ENCODE measurements at places on chromosomes 1 and 21.

DNA sequence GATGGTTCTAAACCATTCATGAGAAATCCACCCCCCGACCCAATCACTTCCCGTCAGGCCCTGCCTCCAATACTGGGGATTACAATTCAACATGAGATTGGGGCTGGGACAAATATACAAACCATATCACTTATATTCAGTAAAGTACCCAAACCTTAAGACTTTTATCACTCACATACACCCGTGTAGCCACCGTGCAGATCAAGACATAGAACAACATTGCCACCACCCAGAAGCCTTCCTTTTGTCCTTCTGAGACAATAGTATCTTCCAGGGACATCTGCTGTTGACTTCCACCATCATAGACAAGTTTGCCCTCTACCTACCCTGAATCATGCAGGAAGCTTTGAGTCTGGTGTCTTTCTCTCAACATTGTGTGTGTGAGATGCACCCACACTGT is 37.5 kb downstream of the CLIC6 start:
- DNase-seq = no peak

GRCh38 chr1:224116131-224116530 is 2.2 kb downstream of the FBXO28 start:
- no peak for DNase-seq

- DNase-seq = no peak
These were observed 4.3 kb upstream of the C1QTNF12 start for GRCh38 chr1:1250786-1251284.

DNA sequence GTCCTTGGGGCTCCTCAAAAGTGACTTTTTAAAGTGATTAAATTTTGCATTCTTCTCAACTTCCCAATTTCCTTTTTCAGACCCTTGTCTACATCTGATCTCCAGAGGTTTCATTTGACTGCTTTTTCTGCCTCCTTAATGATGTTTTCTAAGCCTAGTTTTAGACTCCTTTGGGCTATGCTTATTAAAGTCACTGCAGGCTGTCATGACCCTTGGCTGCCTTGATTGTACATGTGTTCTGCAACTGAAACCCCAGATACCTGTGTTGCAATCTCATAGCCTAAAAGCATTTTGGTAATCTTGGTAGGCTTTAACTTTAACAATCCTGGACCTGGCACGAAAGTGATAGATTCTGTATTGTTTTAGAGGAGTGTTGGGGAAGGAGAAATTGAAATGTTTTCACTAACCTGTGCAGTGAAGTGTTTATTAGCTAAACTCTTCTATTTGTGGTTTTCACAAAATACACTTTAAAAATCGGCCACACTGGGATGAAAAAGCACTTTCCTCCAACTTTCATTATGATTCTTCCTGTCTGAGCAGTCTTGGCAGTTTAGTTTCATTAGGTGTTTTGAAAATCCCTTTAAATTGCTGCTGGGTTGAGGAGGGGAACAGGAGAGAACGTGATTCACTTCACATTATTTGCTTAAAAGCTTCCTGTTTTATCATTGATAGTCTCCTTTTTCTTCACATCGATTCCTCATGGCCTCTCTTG is 4.9 kb downstream of the MACO1 start:
- no peak for DNase-seq

DNA sequence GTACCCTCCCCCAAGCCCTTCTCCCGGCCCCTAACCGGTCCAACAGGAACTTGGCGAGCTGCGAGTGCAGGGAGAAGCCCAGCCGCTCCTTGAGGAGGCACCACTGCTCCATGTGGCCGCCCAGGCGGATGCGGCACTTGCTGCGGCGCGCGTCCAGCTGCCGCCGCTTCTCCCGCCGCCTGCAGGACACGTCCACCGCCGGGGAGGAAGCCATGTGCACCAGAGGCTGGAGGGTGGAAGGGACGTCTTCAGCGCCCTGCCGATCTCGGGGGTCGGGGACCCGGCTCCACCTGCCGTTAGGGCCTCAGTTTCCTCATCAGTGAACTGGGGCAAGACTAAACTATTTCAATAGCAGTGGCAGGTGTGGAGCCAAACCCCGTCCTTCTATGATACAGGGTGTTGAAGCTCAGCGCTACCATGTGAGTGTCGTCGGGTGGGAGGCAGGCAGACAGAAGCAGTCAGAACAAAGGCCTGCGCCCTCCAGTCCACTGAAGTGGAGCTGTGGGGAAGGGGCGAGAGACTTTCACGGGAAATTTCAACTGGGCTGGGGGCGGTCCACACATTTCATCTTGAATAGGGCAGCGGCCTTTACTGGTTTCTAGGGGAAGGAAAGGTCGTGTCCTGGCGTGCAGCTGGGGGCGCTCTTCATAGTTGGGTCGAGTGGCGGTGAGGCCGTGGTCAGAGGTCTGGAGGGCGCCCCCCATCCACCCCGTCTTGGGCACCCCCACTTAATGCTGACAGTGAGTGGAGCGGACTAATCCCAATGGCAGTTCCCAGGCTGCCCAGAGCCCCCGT is 592 bp downstream of the ZNF692 start:
- peak; percentile 66 for DNase-seq

DNA sequence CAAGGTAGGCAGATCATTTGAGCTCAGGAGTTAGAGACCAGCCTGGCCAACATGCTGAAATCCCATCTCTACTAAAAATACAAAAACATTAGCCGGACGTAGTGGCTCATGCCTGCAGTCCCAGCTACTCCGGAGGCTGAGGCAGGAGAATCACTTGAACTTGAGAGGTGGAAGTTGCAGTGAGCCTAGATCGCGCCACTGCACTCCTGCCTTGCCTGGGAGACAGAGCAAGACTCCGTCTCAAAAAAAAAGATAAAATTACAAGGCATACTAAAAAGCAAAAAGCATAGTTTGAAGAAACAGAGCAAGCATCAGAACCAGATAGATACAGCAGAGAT is 61.2 kb upstream of the CDC42BPA start:
- no peak for DNase-seq

DNA sequence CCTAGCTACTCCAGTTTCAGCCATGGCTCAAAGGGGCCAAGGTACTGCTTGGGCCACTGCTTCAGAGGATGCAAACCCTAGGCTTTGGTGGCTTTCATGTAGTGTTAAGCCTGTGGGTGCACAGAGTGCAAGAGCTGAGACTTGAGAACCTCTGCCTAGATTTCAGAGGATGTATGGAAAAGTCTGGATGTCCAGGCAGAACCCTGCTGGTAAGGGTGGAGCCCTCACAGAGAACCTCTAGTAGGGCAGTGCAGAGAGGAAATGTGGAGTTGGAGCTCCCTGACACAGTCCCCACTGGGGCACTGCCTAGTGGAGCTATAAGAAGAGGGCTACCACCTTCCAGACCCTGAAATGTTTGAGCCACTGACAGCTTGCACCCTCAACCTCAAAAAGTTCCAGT is 16.2 kb downstream of the RIIAD1 start:
- DNase-seq = no peak

- no peak for DNase-seq
These were observed 58.7 kb upstream of the RGS1 start for GRCh38 chr1:192516776-192517297.

DNA sequence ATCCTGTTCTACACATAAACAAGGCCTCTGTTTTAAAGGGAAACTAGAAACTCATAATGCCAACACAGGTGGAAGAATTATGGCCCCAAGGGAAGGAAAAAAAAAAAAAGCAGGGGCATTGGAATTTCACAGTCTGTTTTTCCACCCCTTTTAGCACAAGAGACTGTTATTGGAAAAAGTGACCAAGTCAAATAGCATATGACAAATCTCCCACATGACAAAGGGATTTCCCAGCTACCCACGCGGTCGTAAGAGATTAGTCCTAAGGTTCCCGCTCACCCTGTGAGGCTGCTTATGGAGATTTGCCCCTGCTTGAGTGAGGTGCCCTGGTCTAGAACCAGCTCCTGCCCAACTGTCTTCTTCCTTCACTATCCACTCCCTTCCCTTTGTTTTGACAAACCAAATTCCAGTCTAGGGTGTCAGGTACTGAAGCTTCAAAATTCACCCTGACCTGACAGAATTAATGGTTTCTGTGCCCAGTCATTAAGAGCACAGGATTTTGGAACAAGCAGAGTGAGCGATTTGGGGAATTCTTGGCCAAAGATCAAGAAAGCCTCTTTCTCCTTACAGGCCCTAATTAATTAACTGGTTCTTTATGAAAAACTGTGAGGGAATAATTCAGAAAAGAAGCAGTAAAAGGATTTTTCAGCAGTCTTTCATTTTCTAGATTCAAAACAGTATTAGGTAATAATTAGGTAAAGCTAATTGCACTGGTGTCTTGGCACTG is 107.3 kb downstream of the NMNAT2 start:
- no peak for DNase-seq

- no peak for DNase-seq
These were observed 272.6 kb upstream of the FMN2 start for GRCh38 chr1:239819096-239819495.

DNA sequence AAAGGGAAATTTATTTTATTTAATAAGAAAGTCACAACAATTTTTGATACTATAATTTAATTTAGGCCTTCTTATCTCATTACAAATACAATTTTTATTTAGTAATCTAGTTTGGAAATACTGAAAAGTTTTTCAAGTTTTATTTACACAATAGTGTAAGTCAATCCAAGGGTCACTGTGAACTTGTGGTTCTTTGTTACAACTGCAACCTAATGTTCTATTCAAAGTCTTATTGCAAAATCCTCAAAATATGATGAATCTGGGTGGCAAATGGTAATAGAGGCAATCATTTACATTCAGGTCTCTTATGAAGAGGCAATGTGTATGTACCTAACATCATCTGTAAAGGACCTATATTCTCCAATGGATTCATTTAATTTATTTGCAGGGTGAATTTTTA is 421.2 kb downstream of the DPYD start:
- DNase-seq = no peak

- DNase-seq = no peak
These were observed 552.3 kb downstream of the NUF2 start for GRCh38 chr1:163874070-163874469.

Data from NCI-H1930 (cell line).